ENCODE measurements at places on chromosomes 1 and 21.
A peak's percentile ranks its signal among the peaks of the same experiment; 100 is the strongest.

GRCh38 chr1:18325136-18325535, 155.6 kb upstream of the KLHDC7A start:
- no peak for DNase-seq

GRCh38 chr1:85297855-85298629, 21.6 kb upstream of the BCL10 start:
- peak; percentile 94 for DNase-seq

DNA sequence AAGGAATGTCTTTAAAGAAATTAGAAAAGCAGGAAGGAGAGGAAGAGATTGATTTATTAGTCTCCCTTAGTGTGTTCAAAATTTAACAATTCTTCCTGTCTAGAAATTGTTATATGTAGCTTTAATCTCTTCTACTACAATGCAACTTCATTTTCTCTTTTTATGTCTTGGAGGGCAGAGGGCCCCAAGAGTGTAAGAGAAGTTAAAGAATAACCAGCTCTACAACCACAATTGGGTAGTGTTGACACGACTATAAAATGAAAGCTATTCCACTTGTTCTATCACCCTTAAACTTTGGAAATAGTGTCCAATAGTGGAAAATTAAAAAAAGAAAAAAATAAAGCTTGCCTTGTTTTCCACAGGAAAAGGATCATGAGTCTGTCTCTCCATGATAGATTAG, 82.6 kb upstream of the DPYD start:
- no peak for DNase-seq

DNA sequence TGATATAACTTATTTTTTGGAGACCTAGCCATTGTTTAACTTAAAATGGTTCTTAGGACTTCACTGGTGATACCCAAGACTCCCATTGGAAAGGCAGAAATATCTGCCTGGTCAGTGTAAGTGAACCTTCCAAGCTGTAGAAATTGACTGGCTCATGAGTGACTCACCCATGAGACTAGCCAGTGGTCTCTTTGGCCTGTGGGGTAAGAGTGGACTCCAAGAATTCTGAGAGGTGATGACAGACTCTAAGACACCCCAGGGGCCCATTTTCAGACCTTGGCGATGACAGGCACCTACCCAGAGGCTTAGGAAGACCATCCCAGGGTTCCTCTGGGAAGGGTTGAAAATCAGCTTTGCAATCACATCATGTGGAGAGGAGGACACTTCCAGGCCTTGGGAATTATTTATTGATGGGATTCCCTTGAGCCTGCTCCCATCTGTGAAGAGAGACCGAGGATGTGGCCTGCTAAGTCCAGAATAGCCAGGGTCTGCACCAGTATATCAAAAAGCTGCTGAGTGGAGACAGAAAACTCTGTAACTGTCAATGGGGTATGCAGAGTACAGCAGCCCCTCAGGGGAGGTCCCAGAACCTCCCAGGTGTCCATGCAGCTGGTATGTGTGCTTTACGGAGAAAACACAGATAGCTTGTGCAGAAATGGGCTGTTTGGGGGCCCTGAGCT, 78.9 kb downstream of the KAZN start:
- DNase-seq: no peak

DNA sequence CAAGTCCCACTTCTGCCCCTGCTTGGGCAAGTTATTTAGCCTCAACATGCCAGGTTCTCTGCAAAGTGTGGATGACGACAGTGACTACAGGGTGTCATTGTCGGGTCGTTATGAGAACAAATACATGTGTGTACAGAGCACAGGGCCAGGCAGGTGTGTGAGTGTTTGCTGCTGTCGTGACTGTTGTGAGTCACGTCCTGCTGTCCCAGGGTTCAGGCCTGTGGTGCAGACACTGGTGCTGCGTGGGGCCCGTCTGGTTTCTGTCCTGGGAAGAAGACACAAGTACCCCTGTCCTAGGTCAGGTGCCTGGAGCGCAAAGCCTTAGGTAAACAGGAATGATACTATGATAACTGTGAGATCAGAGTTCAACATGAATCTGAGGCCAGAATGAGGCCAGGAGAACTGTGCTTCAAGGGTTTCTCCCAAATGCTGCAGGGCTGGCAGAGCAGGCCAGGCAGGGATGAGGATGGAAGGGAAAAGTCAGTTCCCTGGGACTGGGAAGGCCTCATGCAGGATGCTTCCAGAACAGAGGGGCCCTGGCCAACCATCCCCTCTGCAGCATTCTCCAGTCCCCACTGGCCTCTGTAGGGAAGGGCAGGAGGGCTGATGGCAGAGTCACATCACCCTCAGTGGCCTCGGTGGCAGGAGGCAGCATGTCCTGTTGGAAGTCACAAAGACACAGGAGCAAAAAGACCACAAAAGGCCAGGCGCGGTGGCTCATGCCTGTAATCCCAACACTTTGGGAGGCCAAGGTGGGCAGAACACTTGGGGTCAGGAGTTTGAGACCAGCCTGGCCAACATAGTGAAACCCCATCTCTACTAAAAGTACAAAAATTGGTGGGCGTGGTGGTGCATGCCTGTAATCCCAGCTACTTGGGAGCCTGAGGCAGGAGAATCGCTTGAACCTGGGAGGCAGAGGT, 15.7 kb downstream of the GPR157 start:
- no peak for DNase-seq

DNA sequence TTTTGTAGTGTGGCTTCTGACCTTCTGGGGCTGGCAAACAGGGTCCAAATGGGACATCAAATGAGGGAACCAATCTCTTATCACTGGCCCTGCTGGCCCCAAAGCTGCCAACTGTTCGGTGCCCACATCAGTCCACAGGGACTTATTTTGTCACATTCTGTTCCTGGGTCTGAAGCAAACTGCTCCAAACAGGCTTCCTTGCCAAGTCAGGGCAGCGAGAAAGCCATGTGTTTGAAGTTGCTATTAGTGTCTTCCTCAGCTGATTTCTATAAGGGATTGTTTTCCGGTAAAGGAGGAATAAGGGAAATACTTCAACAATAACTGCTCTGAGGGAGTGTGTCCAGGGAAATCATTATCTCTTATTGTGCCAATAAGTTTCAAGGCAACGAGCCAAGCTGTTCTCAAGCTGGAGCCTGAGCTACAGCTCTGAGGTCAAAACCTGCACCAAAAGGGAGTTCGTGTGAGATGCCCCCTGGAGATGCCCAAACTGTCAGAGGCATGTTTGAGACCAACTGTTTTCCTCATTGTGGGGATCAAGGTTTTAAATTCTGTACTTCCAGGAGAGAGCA, 381.4 kb upstream of the PROX1 start:
- no peak for DNase-seq

GRCh38 chr21:35328856-35329455, 279.9 kb upstream of the RUNX1 start:
- DNase-seq: no peak

- no peak for DNase-seq
Measured at GRCh38 chr1:33050221-33051076, 13.8 kb upstream of the AK2 start.

- no peak for DNase-seq
Measured at GRCh38 chr21:26061437-26061836, 109.1 kb downstream of the APP start.

DNA sequence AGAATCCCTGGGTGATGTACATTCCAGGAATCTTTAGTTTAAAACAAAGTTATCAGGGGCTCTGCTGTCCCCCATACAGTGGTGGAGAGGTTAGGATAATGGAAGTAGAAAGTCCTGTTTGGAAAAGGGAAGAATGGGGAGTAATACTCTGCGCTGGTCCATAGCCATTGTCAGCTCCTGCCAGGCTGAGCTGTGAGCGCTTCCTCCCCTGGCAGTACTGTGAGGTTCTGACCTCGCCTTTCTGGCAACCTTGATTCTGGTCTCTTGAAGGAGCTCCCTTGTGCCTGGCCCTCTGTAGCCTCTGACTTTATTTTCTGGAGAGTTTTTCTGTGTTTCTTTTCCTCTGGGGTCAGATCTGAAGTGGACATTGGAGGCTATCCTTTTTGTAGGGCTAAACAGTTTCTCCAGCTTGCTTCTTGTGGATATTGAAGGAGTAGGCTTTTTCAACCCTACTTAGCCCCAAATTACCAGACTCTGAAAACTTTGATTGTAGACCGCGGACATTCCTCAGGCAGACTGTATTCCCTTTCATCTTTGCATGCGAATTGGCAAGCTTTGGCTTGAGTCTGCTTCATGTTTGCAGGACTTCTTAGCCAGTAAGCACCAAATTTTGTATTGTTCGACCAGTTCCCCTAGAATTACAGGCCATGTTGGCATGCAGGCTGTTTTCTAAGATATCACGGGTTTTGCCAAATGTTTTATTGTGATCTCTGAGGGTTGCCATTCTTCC, 13.8 kb downstream of the UBE4B start:
- DNase-seq: no peak

- DNase-seq: no peak
Measured at GRCh38 chr1:145778146-145778540, 45.8 kb downstream of the RNF115 start.

DNA sequence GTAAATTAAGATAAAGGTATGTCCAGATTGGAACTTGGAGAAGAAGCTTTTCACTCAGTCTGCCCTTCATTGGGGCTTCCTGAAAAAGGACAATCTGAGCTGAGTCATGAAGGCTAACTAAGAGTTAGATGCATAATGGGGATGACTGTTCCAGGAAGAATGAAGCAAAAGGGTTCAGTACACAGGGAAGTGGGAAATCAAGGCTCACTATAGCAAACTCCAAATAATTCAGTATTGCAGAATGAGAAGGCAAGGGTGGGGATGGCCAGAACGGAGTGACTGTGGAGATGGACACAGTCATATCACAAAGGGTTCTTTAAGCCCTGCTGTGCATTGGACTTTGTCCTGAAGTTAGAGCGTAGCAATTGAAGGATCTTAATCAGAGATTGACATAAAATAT, 158.3 kb downstream of the FGGY start:
- DNase-seq: no peak

DNA sequence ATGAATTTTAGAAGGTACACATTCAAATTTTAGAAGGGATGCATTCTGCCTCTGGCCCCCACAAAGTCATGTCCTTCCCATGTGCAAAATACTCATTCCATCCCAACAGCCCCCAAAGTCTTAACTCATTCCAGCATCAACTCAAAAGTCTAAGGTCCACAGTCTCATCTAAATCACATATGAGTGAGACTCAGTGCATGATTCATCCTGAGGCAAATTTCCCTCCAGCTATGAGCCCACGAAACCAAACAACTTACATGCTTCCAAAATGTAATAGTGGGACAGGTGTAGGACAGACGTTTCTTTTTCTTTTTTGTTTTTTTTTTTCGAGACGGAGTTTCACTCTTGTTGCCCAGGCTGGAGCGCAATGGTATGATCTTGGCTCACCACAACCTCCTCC, 12.5 kb upstream of the WNT2B start:
- no peak for DNase-seq

DNA sequence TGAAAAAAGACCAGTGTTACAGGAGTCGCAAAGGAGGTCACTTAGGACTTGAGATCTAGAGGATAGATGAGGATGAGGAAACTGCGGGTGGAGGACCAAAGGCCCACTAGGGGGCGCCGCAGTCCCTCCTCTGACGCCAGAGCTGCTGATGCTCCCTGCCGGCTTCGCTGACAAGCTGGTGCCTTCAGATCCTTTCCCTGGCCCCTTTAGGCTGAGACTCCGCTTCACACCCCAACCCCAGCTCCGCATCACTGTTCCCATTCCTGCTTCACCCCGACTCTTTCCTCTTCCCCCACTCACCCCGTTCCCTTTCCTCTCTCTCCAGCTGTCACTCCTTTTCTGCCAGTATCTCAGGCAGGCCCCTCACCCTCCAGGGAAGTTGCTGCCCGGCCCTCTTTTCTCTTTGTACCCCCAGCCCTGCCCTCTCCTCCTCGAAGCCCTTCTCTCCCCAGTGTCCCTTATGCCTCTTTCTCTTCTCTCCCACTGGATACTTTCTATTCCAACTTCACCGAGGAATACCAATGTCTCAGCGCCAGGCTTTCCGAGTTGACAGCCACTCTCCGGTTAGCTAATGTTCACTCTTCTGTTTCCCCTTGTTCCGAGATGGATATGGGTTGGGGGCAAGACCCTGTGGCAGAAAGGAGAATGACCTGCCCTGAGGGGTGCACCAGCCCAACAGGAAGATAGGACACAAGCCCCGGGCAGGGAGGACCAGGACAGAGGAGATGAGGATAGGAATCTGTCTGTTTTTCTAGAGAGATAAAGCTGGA, 4.5 kb downstream of the KCNJ9 start:
- peak; percentile 63 for DNase-seq

GRCh38 chr1:27391511-27392095, 819 bp upstream of the GPR3 start:
- no peak for DNase-seq

GRCh38 chr1:116273042-116273783, 99.8 kb upstream of the ATP1A1 start:
- no peak for DNase-seq

- DNase-seq: no peak
Measured at GRCh38 chr1:231850786-231851185, 224.2 kb downstream of the DISC1 start.

DNA sequence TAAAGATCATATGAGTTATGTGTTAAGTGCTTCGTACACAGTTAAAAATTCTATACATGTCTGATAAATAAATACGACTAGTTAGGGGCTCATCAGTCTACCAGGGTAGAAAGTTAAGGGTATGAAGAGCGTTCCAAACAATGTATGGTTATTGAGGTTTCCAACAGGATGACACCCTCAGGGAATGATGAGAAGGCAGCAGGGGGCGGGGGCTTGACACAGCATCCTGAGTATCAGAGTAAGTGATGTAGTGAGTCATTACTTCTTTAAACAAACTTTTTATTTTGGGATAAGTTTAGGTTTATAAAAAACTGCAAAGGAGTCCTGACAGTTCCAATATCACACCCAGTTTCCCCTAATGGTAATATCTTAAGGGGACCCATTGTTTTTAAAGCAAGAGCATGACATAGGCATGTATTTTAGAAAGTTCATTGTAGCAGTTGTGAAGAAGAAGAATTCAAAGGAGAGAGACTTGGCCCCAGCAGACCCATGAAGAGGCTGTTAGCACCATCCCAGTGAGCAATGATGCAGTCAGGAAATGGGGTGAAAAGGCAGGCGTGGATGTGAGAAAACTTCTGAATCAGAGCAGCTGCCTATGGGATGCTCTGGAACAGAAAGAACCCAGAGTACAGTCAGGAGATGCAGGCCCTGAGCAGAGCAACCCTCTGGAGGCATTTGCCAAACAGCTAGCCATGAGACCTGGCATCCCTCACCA, 15.0 kb upstream of the PSMB2 start:
- DNase-seq: no peak

- no peak for DNase-seq
Measured at GRCh38 chr1:224704107-224704735, 88.1 kb downstream of the CNIH3 start.

DNA sequence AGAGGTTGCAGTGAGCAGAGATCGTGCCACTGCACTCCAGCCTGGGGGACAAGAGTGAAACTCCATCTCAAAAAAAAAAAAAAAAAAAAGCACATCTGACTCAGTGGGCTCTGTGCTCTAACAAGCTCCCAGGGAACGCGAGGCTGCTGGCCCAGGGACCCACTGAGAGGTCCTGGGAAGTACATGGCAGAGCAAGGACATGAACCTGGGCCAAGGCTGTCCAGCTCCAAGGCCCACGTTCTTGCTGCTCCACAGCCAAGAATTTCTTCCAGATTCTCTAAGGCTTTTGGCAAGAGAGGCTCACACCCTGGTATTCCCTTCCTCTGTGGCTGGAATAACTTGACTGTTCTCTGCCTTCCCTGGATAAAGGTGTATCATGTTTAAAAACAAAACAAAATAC, 15.4 kb upstream of the AGTRAP start:
- no peak for DNase-seq

GRCh38 chr1:36238433-36238832, 14.2 kb downstream of the THRAP3 start:
- no peak for DNase-seq
